Dorsolateral prefrontal cortex (tissue), 122 donors: ENCODE measurements at places on chromosomes 12 and 14.

DNA sequence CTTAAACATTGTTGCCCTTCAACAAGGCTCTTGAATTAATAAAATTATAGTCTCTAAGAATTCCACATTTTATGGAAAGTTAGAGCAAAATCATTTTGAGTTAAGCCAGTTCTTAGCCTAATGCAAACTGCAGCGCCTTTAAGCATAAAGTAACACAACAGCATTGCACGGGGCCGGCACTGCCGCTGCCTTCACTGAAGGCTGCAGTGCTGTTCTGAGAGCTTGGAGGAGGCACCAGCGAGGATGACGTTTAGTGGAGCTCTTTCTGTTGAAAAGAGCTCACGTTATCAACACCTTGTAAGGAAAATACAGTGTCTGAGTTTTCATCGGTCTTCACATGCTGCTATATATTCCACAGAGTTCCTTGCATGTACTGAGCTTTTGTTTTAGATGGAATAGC is 38.3 kb upstream of the DYNC1H1 start:
- peak; percentile 44 for DNase-seq

GRCh38 chr12:113261847-113262470 is 40.7 kb downstream of the TPCN1 start:
- DNase-seq = no peak

DNA sequence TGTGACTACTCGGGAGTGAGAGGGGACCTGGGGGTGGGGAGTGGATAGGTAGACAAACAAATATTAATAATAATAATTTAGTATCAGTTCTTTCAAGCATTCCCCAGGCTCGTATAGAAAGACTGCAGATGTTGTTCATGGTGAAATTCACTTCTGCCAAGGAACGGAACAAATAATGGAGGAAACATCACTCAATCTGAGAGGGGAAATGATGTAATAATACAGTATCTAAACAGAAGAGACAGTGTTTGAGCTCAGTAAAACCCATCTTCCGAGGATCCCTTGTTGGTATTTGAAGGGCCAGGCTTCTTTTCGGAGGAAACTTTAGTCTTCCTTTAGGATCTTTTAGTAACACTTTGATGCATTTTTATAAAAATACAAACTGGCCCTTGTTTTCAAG is 114.2 kb downstream of the KCNK10 start:
- no peak for DNase-seq

DNA sequence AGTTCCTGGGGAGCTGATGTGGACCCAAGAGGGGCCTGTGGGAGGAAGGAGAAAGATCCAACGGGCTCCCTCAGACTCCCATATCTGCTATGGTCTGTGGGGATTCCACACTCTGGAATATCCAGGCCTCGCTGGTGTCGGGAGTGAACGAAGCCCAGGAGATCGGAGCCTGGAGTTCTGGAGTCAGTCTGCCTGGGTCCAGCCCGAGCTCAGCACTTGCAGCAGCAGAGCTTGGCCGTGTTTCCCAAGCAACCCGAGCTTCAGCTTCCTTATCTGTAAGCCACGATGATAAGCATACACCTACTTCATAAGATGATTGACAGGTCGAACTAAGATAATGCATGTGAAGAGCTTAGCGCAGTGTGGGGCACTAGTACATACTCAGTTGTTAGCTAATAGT is 10.1 kb downstream of the LTBP2 start:
- DNase-seq = no peak

DNA sequence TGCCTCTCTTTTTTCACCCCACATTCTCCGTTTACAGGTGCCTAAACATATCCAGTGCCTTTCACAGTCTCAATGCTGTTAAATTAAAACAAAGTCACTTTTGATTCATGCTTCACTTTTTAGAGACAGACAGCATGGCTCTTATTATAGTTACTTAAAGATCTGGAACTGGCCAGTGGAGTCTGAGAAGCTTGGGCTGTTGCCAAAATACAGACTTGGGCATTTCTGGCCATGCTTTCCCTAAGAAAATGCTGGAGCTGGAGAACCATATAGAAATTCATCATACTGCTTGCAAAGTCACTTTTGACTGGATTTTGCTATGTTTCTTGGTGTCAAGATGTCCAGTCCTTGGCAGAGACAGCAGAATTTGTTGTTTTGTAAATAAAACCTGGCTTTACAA is 12.2 kb upstream of the GPR68 start:
- no peak for DNase-seq

DNA sequence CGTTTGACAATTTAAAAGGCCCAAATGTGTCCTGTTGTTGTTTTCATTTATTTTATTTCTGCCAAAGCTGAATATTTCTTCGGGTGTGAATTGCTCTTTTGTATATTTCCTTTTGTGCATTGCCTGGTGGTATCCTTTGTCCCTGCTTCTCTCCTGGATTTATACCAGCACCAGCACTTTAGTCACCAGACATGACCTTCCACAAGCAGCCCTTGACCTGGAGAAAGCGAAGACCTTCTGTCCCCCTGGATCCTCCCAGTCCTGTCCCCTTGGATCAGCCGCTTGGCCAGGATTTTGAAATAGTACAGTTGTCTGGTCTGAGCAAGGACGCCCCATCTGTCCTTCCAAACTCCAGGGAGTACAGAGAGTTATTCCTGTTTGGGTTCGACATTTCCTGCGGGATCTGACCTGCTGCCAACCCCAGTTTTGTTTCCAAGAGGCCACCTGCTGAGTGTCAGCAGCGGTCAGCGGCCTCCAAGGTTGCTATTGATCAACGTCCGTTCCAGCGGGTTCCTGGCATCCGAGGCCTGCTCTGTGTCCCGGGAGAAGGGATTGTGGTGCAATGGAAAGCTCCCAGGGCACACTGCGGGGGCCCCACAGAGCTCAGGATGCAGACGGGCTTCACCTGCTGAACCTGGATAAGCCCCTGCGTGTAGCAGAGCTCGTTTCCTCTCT is 45.1 kb upstream of the CHGA start:
- DNase-seq = no peak

DNA sequence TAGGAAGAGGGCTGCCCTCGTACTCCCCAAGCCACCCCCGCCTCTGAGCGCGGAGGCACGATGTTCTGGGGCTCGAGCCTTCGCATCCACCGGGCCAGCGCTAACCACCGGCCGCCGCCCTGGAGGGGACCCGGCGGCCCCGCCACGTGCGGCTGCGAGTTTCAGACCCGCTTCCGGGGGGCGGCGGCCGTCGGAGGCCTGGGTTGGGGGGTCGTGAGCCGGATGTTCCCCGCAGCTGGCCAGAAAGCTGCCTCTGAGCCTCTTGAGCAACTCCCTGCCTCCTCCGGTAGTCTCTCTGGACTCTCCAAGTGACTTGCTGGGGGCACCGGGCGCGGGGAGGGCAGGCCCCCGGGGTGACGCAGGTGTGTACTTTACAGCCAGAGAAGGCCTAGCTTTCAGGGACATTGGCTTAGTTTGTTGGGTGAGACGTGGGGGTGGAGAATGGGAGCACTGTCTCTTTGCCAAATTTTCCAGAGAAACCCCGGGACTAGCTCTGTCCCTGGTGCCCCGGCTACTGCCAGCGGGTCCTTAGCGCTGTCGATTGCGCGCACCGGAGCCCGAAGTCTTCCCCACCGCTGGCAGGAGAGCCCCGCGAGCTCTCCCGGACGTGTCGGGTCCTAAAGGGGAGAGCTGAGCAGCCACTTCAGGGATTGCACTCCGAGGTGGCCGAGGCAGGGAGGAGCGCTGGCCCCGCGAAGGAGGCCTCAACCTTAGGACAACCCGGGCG is 15.6 kb downstream of the OTX2 start:
- DNase-seq = no peak

- DNase-seq = no peak
Measured at GRCh38 chr14:100828031-100828769, 2.3 kb downstream of the MEG3 start.
